Spinal cord (tissue), 10 donors: ENCODE measurements at places on chromosomes 7 and 10. TPM values are rescaled to one million over a fixed set of nuclear protein-coding genes. Genes with fewer than 3 reads are reported as not detected.

The OR2A5 gene
- polyA plus RNA-seq: not detected

The GNAI1 gene
- 155 TPM for polyA plus RNA-seq

DNA sequence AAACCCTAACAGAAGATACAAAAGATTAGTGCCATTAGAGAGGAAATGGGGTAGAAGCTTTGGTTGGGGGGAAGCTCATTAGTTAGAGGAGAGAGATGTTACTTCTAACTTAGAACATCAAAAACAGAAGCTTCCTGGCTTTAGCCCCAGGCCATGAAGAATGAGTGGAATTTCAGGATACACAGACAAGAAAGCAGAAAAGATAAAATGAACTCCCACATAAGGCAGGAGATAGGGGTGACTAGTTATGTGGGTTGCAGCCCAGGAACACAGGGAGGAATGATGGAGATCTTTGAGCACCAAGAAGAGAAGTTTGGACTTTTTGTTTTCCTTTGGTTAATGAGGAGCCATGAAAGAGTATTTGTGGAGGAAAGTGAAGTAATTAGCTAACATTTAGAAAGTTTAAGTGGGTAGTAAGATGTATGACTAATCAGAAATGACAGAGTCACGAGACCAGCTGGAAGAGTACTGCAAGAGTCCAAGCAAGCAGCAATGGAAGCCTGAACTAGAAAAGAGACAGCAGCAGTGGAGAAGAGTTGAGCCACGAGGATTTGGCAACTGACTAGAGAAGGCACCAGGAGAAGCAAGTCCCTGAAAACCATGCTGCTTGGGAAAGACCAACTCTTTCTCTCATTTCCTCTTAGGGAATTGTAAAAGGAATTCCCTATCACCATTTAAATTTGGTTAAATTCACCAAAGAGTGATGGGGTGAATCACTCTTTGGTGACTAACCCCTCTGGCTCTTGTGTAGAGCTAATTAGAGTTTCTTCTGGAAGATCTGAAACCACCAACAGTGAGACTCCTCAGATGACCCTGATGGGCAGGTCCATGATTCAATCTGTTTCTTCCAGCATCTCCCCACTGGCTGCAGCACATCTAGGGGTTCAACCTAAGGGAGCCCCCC is 131.9 kb downstream of the KCNMA1 start:
- DNase-seq: no peak

DNA sequence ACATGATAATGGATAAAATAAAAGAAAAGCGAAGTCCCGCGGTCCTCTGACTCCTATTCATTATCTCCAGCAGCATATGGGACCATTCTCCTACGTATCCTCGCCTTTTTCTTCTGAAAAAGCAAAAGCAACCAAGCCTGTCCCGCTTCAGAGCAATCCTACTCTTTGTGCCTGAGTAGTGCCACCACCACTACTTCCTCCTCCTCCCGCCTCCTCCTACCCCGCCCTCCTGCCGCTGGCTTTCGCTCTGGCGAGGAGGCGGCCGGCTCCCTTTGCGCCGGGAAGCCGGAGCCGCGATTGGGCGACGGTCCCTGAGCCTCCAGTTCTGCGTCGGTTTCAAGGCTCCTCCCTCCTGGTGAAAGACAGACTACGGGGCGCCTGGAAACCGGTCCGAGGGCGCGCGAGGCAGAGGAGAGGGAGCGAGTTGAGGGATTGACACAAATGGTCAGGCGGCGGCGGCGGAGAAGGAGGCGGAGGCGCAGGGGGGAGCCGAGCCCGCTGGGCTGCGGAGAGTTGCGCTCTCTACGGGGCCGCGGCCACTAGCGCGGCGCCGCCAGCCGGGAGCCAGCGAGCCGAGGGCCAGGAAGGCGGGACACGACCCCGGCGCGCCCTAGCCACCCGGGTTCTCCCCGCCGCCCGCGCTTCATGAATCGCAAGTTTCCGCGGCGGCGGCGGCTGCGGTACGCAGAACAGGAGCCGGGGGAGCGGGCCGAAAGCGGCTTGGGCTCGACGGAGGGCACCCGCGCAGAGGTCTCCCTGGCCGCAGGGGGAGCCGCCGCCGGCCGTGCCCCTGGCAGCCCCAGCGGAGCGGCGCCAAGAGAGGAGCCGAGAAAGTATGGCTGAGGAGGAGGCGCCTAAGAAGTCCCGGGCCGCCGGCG is at the start of gene FZD1:
FZD1 (plus strand) TSS at position 388 of the 878 bp plus-strand sequence; CDS start at position 836, 448 bp downstream.
- DNase-seq: peak; percentile 91

The C10orf67 gene
- polyA plus RNA-seq: 1.5 TPM

The ATRNL1 gene
- 16.8 TPM for polyA plus RNA-seq

DNA sequence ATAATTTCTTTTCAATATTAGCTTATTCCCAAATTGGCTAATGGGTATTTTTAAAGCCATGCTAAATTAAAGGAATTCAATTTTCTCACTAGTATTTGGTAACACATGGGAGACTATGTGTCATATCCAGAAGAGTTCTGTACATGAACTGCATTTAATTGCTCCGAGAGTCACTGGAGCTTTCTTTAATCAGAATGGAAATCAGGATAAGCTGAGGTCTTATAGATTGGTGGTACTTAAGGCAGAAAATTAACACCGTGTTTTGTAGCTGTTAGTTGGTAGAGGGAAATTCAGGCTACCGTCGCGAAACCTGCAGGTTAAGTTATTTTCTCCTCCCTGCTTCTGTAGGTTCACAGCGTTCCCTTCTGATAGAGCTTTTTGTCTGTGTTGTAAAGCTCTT is at the start of gene WEE2:
WEE2 (plus strand) TSS at position 3 of the 400 bp plus-strand sequence. CDS start 406 bp downstream, outside the sequence.
- DNase-seq: no peak

DNA sequence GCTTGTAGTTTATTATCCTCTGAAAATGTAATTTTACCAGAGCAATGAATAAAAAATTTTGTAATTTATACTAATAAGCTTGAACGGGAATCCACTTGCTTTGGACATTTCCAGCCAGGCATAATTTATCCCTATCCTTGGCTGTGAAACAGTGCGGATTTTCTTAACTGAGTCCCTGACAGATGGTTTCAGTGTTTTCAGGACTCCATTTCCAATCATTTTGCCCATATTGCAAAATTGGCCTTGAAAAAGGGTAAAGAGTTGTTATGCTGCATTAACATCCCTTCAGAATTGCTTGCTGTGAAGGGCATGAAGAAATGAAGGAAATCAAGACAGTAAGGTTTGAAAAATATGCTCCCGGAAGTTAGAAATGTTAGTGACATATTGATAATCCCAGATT is 57.7 kb downstream of the NXPH1 start:
- peak; percentile 85 for DNase-seq

GRCh38 chr10:124912101-124912886 is 29.6 kb upstream of the ZRANB1 start:
- no peak for DNase-seq

DNA sequence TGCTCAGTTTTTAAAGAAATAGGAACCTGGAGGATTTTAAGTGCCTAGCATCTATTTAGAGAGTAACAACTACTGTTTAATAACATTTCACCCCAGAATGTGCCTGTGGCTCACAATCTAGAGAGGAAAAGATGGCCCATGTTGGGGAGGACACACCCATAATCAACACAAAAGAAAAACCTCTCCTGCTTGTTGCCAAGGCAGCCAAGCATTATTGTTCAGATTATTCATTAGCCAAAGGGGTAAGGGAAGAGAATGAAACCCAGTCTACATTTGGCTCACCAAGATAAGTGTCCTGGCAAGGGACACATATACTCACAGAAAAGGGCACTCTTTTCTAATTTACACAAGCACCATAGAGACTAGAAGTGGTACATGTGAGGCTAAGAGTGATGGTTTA is 17.7 kb upstream of the IFIT1B start:
- no peak for DNase-seq

The ASAH2 gene
- 2.6 TPM for polyA plus RNA-seq

GRCh38 chr10:98519841-98520240 is 73.1 kb upstream of the HPS1 start:
- DNase-seq: no peak

- DNase-seq: no peak
Measured at GRCh38 chr7:2785071-2785500, 59.0 kb downstream of the GNA12 start.

GRCh38 chr7:156474241-156474743 is 166.3 kb upstream of the RNF32 start:
- DNase-seq: no peak

- DNase-seq: no peak
Measured at GRCh38 chr10:110225441-110225755, 18.0 kb downstream of the MXI1 start.

DNA sequence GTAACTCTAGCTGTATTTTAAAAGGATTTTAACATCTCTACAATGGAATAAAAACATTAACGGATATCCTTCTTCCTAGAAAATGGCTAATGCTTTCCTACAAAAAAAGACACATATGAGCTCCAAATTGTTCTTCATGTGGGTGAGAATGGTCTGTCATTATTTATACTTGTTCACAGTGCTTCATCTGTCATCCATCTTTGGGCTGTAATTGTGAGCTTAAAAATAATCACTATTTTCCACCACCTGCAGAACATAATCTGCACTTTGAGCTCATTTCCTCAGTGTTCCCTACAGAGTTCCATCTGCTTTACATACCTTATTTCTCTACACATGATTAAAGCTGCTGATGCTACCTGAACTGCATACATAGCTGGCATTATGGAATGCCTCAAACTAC is 979.1 kb upstream of the C7orf33 start:
- DNase-seq: no peak
